ENCODE measurements at places on chromosomes 3 and 15. TPM values are rescaled to one million over a fixed set of nuclear protein-coding genes. Genes with fewer than 3 reads are reported as not detected.

DNA sequence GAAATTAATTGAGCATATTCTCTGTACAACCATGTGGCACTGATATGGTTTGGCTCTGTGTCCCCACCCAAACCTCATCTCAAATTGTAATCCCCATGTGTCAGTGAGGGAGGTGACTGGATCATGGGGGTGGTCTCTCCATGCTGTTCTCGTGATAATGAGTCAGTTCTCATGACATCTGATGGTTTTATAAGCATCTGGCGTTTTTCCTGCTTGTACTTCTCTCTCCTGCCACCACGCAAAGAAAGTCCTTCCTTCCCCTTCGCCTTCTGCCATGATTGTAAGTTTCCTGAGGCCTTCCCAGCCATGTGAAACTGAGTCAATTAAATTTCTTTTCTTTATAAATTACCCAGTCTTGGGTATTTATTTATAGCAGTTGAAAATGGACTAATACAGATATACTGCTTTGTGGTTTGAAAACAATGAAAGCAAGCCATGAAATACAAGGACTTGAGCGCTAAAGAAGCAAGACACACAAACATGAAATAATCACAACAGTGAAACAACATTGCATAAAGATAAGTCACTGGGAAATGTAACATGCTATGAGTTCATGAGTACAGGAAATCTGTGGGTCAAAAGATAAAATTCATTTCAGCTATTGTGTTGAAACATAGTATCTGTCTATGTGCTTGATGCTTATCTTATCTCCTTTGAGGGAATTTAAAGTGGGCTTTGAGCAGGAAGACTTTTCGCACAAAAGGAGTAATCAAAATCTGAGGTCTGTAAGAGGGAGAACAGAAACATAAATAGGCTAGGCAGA, 288.7 kb downstream of the GBE1 start:
- no peak for DNase-seq

DNA sequence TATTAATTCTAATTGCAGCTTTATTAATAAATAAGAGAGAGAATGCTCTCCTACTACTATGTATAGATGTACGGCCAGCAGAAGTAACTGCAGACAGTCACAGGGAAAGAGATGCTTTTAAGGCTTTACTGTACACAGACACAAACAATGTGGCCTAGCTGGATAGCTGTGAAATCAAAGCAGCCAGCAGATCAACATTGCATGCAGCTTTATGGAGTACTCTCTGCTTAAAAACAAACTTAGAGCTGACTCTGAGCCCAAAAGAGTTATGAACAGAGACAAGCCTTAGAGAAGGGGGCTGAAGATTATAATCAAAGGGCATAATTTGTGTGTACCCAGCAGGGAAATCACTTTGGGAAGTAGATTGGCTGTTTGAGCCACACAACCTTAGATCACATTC, 47.2 kb downstream of the CADM2 start:
- no peak for DNase-seq

DNA sequence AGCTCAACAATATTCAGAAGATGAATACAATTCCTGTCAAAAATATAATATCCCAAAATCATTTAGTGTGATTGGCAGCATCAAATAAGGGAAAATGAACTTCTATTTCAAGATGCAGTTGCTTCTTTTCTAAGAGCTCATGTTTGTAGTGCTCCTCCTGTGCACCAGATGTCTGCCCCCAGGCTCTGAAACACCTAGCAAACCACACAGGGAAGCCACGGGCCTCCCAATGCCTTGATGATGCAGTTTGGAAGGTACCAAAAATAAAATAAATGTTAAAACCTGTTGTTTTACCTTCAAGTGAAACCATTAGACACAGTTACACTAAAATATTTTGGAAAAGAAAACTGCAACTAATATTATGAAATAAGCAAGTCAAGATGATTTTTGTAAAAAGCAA, 22.2 kb downstream of the CFAP20DC start:
- no peak for DNase-seq

GRCh38 chr3:149356044-149356592, 21.3 kb downstream of the TM4SF1 start:
- DNase-seq: no peak

Gene SNRPA1
- total RNA-seq: 18.5 TPM

Gene MCF2L2
- 3.6 TPM for total RNA-seq

Gene ATP13A5
- not detected for total RNA-seq

Measured in urinary bladder (tissue), 4 donors.